ENCODE measurements at places on chromosomes 16 and 17.
A peak's percentile ranks its signal among the peaks of the same experiment; 100 is the strongest.

DNA sequence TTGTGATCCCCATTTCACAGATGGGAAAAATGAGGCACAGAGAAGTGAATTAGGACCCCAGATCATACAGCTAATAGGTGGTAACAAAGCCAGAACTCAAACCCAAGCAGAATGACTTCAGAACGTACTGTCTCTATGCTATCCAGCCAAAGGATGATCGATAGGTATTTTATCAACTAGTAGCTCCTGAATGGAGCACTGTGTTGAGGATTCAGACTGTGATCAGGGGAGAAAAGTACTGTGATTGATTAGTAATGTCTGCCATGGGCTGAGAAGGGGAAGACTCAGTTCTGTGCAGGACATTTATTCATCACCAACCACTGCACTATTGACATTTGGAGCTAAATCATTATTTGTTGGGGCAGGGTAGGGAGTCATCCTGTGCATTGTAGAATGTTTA, 38.7 kb downstream of the CACNG4 start:
- no peak for DNase-seq

GRCh38 chr17:54968988-54969332, 395 bp downstream of the STXBP4 start:
- DNase-seq: peak; percentile 18

- no peak for DNase-seq
Measured at GRCh38 chr17:65572581-65573281, 11.3 kb upstream of the AXIN2 start.

- no peak for DNase-seq
Measured at GRCh38 chr16:7137560-7138330, 194.9 kb upstream of the RBFOX1 start.

DNA sequence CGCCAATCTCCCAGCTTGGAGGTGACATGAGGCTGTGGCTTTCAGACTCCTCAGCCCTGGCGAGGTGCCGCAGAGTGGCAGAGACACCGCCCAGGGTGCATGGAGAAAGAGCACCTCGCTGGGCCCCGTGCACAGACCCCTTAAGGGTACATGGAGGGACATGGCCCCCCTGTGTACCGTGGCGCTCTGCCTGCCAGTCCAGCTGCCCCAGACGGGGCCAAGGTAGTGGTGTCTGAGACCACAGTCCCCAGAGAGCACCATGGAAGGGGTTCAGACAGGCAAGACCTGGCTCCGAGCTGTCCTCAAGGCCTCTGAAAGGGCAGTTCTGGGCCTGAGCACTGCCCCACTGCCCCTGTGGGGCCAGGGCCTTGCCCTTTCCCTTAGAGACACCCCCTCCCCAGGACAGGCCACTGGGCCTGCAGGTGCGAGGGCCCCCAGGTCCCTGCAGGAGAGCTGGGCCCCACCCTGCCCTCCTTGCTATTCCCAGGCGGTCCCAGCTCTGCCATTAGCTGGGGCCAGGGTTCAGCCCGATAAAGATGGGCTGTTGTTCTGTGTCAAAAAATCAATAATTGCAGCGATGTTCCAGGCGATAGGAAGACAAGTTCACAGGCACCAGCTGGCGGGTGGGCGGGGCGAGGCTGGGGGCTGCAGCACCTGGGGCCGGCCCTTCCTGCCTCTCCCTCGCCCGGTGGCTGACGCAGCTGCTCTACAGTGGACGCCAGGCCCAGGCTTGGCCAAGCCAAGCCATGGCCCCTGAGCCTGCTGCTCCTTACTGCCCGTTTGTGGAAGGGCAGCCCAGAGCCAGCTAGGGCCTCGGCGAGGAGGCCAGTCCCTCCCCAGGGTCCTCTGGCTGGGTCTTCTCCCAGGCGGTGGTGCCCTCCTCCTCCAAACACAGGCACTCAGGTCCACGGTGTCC, 51.7 kb downstream of the ZFPM1 start:
- no peak for DNase-seq

GRCh38 chr17:48558831-48559121, 13.9 kb upstream of the HOXB2 start:
- no peak for DNase-seq

GRCh38 chr16:28193530-28194423, 18.0 kb downstream of the XPO6 start:
- DNase-seq: peak; percentile 94

DNA sequence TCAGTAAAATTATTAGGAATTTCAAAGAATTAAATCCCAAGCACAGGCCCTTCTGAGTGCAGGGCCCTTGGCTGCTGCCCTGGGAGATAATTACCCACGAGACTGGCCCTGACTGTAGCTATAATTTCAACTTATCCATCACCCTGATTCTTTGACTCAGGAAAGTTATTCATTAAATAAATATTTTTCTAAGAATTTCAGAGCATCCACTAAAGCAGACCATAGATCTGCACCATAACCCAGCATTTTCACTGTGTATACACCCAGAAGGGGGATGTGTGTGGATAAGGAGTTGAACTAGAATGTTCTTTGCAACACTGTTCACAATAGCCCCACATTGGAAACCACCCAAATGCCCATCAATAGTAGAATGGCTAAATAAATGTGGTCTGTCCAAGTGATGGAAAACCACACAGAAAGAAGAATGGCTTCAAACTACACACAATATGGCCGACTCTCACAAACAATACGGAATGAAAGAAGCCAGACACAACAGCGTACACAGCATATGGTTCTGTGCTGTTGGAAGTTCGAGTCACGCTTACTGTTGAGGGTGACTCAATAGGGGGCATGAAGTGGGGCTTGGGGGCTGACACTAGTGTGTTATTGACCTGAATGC, 33.9 kb upstream of the MEAK7 start:
- no peak for DNase-seq

- DNase-seq: no peak
Measured at GRCh38 chr17:10186771-10187410, 11.5 kb downstream of the GAS7 start.

GRCh38 chr16:56932721-56933619, 1.0 kb downstream of the HERPUD1 start:
- DNase-seq: peak; percentile 80

DNA sequence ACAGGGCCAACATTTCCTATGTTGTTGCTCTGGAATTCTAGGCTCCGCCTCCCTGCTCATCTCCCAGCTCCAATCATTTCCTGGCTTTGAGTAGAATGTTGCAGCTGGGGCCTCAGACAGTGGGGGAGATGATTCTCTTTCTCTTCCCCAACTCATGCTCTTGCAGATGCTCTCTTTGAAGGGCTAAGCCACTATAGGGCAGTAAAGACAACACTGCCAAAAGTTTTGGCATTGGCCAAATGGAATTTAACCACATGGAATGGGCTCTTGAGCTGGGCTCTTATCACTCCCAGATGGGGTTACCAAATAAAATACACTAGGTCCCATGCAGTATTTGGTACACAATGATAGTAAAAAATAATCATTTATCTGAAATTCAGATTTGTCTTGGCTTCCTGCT, 19.6 kb upstream of the EFCAB13 start:
- no peak for DNase-seq

DNA sequence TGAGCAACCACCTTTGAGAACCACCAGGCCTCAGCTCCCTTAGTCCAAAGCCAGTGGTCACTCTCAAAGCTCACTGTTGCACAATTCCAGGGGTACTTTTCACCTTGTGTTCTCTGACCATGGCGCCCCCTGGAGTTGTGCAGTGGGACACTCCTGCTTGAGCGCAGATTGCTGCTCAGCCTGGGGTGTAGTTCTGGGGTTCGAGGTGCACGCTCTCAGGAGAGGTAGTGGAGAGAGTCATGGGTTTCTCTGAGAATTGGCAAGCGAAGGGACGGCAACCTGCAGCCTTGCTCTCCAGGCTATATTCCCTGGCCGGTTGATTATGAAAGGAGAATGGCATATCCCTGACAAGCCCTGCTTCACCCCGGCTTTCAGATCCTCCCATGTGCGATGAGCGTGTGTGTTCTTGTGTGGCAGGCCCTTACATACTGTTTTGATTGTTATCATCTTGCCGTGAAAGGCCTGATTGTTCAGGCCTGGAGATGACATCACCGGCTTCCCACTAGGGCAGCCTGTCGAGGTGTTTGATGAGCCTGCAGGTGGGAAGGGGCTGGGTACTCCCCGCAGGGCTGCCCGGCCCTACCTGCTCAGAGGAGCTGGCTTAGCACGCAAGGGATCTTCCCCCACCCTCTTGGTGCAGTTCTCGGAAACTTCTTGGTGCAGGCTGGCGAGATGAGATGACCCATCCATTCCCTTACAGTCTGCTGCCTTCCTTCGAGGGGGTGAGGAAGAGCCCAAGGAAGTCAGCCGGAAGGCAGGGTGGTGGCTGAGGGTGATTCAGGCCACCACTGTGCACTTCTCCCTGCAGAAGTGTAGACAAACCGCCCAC, 431.2 kb downstream of the SLC39A11 start:
- no peak for DNase-seq

DNA sequence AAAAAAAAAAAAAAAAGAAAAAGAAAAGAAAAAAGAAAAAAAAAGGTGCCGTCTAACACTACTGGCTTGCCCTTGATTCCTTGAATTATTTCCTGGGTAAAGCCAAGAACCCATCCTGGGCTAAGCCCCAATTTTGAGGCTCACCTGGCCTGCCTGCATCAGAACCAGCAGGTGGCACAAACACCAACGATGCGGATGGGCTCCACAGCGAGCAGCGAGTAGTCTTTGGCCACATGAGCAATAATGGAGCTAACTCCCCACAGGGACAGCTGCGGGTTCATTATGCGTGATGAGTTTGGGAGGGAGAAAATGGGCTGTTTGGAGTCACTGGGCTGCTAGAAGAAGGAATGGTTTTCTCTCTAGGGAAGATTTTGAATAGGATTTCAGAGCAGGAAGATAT, 91.1 kb downstream of the ASIC2 start:
- no peak for DNase-seq

DNA sequence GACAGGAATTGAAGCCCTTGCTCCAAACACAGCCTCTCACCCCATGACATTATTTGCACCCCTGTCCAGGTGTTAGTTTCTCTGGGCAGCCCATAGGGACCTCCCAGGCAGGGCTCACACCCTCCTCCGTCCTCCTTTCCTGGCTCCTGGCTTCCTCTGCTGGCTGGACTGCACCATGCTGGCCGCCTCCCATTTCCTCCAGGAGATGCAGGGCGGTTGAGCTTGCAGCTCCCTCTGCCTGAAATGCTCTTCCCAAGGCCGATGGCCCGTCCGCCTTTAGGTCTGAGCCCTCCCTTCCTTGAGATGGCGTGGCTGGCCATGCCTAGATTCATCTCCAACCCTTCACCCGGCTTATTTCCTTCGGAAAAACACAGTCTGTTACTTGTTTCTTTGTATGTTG, 334.8 kb downstream of the SNX29 start:
- no peak for DNase-seq

DNA sequence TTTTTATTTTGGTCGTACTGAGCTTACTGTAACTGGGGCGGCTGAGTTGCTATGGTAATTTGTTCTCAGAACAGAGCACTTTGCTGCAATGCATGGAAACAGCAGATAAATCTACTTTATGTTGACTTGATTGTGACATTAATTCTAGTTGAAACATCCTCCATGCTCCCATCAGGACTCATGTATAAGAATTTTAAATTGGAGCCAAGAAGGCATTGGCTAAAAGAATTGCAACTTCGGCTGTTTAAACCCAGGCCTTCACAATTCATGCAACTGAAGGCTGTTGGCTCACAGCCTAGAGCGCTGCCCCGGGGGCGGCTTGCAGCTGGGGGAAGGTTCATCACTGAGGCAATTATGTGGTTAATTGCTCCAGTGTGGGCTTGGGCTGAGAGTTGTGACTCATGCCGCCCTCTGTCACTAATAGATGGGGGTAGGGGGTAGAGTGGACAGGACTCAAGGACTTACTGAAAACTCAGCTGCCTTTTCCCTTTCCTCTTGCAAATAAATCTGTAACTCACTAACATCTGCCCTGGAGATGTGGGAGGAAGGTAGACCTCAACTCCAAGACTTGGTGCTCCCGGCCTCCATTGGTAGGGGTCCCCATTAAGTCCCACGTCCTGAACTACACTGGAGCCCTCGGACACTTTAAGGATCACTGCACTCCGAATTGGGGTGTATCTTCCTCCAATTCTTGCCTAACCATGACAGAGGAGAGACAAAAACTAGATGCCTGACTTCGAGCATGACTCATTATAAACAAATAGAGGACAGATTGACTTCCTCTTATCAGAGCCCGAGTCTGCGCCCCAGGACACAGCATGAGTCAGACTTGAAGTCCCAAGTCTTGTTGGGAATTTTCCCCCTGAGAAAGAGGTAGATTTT, 37.5 kb downstream of the ERCC4 start:
- DNase-seq: peak; percentile 94

GRCh38 chr17:76370261-76370993, 14.0 kb upstream of the SPHK1 start:
- peak; percentile 96 for DNase-seq

GRCh38 chr16:52680993-52681392, 134.1 kb upstream of the TOX3 start:
- DNase-seq: no peak

DNA sequence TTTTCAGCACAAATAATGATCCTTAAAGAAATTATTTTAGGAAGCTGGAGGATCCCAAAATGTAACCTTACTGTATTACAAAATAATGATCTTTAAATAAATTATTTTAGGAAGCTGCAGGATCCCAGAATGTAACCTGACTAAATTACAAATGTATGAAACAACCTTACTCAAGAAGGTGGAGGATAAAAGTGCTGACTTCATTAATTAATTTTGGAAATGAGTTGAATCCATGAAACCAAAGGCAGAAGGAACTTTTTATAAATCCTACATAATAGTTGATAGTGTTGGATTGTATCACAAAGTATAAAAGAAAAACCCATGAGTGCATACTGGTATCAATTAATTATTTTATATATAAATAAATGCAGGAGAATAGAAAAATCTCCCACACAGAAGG, 859.9 kb downstream of the KCNJ2 start:
- DNase-seq: no peak

GRCh38 chr16:81599034-81599744, 154.6 kb downstream of the CMIP start:
- no peak for DNase-seq

GRCh38 chr16:81873206-81873605, 94.1 kb downstream of the PLCG2 start:
- DNase-seq: no peak

DNA sequence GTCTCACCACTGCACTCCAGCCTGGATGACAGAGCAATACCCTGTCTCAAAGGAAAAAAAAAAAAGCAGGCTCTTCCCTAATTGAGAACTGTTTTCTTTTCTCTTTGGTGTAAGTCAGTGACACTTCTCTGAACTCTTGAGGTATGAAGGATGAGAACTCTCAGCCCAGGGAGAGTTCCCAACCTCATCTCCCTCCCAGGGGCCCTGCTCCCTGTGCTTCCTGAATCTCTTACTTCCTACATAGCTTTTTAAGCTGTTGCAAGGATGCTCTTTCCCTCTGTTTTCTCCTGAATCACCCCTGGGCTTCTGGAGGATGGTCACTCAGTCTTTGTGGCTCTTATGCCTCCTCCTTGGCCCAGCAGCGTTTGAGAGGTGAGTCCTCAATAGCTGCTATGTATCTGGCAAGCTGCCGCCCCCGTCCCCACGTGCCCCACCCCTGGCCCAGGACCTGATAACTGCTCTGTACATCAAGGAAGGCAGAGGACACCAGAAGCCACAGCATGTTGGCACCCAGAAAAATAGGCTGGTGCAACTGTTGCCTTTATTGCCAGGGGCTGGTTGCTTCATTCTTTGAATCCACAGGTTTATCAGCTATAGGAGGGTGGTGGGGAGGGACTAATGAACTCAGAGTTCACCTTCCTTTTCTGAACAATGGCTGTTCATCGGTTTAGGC, 24.0 kb downstream of the IGF2BP1 start:
- DNase-seq: no peak

GRCh38 chr16:11484691-11485258, 101.9 kb downstream of the LITAF start:
- DNase-seq: peak; percentile 60

- DNase-seq: peak; percentile 55
Measured at GRCh38 chr17:62925267-62925836, 40.7 kb upstream of the TANC2 start.

Data from HCEC 1CT (cell line).